ENCODE measurements at places on chromosomes 7 and 10. TPM values are rescaled to one million over a fixed set of nuclear protein-coding genes. Genes with fewer than 3 reads are reported as not detected.

LFNG gene
- 95.8 TPM for total RNA-seq

GJD4 gene
- not detected for total RNA-seq

RGR gene
- not detected for total RNA-seq

ADD3 gene
- 85.8 TPM for total RNA-seq

ACTR3C gene
- total RNA-seq = 10.1 TPM

GBX1 gene
- not detected for total RNA-seq

ASIC3 gene
- total RNA-seq = 1.2 TPM

PALD1 gene
- 2.4 TPM for total RNA-seq

NANOS1 gene
- 0.15 TPM for total RNA-seq

DNA sequence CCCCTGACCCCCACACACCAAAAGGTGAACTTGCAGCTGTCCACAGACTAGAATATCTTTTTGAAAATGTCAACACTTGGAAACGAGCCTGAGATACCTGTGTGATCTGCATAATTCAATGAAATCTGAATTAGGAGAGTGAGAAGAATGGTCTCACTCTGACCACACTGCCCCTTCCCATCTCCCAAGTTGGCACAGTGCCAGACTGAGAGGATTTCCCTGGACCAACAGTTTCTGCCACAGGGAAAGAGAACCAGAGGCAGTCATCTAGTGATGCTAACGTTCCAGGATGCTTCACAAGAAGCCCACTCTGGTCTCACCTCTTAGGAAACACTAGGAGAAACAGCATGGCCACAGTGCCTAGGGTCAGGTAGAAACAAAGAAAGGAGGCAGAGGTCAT is 479.0 kb downstream of the SDK1 start:
- peaks cover 3% of the 10 kb centered on the region for H3K36me3 ChIP-seq
- no peak overlapping the region for H3K4me3 ChIP-seq
- peaks cover 22% of the 10 kb centered on the region for H3K27me3 ChIP-seq
- no peaks in the 10 kb centered on the region for H3K4me1 ChIP-seq
- no peak for DNase-seq
- no peak overlapping the region for H3K27ac ChIP-seq

GRCh38 chr7:95929710-95930280 is 157.4 kb downstream of the DYNC1I1 start:
- no peak overlapping the region for H3K27ac ChIP-seq
- H3K4me1 ChIP-seq = no peaks in the 10 kb centered on the region
- no peak overlapping the region for H3K4me3 ChIP-seq

DNA sequence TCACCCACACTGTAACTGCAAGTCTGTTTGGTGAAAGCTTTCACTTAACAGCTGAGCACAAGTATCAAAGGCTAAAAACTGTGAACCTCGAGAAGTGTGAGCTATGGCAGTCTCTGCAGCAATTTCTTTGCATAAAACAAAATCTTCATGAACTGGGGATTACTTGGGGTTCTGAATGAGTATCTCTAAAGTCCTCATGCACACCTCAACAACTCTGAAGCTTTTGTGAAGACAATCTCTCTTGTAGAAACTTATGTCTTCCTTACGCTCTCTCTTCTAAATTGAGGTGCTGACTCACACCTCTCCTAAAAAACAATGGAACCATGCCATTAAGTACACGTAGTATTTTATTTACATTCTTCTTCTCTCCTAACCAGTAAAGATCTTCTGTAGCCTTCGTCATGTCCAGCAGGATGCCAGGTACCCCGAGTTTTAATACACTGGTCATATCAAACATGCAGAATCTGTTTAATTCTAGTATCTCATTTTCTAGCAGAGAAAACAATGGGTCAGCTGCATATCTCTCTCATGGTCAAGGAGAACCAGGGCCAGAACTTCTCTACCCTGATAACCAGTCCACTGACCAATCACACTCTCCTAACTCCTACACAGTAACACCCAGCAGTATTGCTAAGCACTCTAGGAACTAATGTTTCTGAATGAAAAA is 76.9 kb downstream of the UBE2H start:
- H3K27ac ChIP-seq = no peak overlapping the region
- H3K27me3 ChIP-seq = no peaks in the 10 kb centered on the region
- peaks cover 63% of the 10 kb centered on the region for H3K36me3 ChIP-seq
- H3K4me3 ChIP-seq = no peak overlapping the region

GRCh38 chr7:7922684-7923385 is 45.8 kb upstream of the GLCCI1 start:
- no peaks in the 10 kb centered on the region for H3K36me3 ChIP-seq
- DNase-seq = no peak
- no peaks in the 10 kb centered on the region for H3K27me3 ChIP-seq
- H3K4me1 ChIP-seq = peaks cover 59% of the 10 kb centered on the region

DNA sequence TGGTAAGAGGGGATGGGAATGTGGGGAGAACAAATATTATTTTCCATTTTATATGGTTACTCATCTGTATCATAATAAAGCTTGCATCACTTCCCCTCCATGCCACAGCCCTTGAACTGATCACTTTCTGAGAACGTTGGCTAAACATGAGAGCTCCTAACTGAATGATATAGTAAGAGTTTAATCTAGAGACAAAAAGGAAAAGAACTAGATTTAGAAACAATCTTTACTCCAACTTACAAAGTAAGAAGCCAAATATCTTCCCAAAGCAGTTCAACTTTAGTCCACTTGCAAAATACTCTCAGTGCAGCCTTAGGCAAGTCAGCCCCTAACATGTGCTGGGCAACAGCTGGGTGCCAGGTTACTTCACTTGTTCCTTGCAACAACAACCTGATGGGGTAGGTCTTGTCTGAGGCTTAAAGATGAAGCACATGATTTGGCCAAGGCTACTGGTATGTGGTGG is 20.3 kb downstream of the SMURF1 start:
- H3K36me3 ChIP-seq = peaks cover 7% of the 10 kb centered on the region
- peaks cover 55% of the 10 kb centered on the region for H3K4me1 ChIP-seq
- H3K27me3 ChIP-seq = no peaks in the 10 kb centered on the region
- DNase-seq = no peak
- H3K4me3 ChIP-seq = no peak overlapping the region

- H3K36me3 ChIP-seq = peaks cover 3% of the 10 kb centered on the region
- no peak for DNase-seq
- H3K4me3 ChIP-seq = peak overlapping the region; percentile 17
These were observed 351.1 kb upstream of the KLF6 start for GRCh38 chr10:4136121-4136520.

DNA sequence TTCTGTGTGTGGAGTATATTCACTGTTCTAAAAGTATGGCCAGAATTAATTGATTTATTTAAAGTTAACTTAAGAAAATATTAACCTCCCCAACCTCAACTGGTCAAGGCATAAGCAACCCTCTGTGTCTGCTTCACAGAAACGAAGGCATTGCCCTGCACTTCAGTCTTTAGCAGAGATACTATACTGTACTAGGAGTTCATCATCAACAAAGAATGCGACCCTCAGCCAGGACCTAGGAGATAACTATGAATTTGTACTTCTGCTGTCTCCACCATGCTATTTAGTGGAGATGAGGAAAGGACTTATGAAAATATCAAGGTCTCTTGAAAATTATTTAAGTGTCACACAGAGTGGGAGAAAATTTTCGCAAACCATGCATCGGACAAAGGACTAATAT is 35.7 kb upstream of the SEMA3D start:
- H3K36me3 ChIP-seq = no peaks in the 10 kb centered on the region
- no peaks in the 10 kb centered on the region for H3K4me1 ChIP-seq

DNA sequence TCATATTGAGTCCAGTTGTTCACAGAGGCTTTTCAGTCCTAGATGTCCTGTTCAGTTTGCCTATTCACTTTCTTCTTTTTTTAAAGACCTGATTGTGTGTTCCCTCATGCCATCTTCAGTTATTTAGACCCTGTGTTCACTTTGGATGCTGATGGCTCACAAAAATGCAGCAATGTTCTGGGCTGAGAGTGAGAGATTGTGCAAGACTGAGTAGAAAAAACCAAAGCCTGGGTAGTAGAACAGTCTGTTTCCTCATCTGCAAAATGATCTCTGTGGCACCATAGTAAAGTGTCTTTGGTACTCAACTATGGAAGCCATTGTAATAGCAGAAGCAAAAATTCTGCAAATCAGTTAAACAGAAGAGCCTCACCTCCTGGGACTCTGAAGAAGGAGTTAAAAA is 43.2 kb downstream of the AKR1B1 start:
- DNase-seq = no peak
- no peaks in the 10 kb centered on the region for H3K36me3 ChIP-seq
- H3K27me3 ChIP-seq = peaks cover 6% of the 10 kb centered on the region

GRCh38 chr7:2100278-2101208 is 132.2 kb downstream of the MAD1L1 start:
- peaks cover 69% of the 10 kb centered on the region for H3K4me1 ChIP-seq
- no peaks in the 10 kb centered on the region for H3K36me3 ChIP-seq
- no peaks in the 10 kb centered on the region for H3K27me3 ChIP-seq
- peak overlapping the region; percentile 94 for H3K27ac ChIP-seq

DNA sequence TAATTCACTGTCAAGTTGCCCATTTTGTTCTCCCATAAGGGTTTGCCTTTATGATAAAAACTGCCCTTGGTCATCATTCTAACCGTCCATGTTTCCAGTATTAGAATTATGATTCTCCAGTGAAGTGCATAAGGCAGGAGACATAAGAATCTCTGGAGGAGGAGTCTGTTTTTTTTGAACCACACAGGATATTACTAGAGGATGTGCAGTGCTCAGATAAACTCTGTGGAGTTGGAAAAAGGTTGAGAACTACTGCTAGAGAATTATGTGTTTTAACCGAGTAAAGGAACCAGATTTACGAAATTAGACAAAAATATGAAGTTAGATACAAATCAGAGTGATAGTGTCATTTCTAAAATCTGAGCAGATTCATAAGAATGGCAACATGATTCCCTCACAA is 40.5 kb downstream of the MDFIC start:
- H3K27me3 ChIP-seq = no peaks in the 10 kb centered on the region
- no peak overlapping the region for H3K4me3 ChIP-seq
- DNase-seq = no peak
- H3K4me1 ChIP-seq = peaks cover 61% of the 10 kb centered on the region
- peaks cover 57% of the 10 kb centered on the region for H3K36me3 ChIP-seq

- peaks cover 6% of the 10 kb centered on the region for H3K27me3 ChIP-seq
- no peak for DNase-seq
- H3K27ac ChIP-seq = no peak overlapping the region
- no peaks in the 10 kb centered on the region for H3K4me1 ChIP-seq
- H3K4me3 ChIP-seq = no peak overlapping the region
These were observed 20.9 kb upstream of the GOLGA7B start for GRCh38 chr10:97828721-97829120.

DNA sequence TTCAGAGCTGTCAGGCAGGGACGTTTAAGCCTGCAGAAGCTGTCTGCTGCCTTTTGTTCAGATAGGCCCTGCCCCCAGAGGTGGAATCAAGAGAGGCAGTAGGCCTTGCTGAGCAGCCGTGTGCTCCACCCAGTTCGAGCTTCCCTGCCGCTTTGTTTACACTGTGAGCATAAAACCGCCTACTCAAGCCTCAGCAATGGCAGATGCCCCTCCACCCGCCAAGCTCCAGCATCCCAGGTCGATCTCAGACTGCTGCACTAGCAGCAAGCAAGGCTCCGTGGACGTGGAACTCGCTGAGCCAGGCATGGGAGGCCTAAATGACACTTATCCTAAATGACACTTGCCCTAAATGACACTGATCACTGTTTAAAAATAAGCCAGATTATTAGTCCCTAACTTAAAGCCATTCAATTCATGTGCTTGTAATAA is 6.8 kb upstream of the ASB15 start:
- H3K4me3 ChIP-seq = no peak overlapping the region
- H3K27me3 ChIP-seq = peaks cover 27% of the 10 kb centered on the region
- no peaks in the 10 kb centered on the region for H3K36me3 ChIP-seq
- no peak for DNase-seq
- H3K27ac ChIP-seq = no peak overlapping the region

GRCh38 chr7:17236171-17236570 is 62.3 kb upstream of the AHR start:
- no peak overlapping the region for H3K4me3 ChIP-seq
- H3K27ac ChIP-seq = peak overlapping the region; percentile 73
- no peaks in the 10 kb centered on the region for H3K27me3 ChIP-seq
- no peaks in the 10 kb centered on the region for H3K36me3 ChIP-seq
- DNase-seq = no peak

DNA sequence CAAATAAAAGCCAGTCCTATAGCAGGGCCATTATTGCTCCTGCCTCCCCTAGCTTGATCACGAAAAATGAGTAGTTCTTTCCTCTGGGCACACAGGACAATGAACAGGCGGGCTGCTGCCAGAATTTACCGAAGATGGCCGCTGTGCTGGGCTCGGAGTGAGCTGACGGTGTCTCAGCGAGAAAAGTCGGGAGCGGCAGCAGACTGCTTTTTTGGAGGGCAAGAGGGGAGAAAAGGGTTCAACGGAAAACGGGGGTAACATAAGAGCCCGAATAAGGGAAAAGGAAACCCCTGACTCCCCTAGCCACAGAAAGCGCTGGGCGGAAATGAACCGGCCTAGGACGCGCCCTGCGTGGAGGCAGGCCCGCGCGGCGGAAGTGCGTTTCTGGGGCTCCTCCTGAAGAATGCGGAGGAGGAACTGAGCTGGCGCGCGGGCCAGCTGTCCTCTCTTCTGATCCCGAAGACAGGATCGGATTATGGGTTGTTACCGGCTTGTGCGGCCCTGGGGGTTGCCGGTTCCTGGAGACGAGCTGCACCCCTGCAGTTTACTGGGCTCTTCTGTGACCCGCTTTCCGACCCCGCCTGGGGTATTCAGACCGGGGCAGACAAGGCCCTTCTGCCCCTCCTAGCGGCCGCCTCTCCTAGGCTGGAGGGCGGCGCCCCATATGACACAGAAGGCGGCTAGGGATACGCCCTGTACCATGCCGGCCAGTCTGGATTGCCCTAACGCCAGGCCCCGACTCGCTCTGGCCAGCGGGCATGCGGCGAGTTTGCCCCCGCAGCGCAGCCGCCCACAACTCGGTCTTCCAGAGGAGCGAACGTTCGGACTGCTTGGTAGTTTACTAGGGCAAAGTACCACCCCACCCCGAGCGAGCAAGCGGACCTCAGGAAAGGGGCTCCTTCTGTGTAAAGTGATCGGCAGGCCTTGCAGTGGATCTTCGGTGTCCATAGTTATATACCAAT is 30.1 kb upstream of the KMT2E start:
- peak overlapping the region; percentile 99 for H3K27ac ChIP-seq
- H3K36me3 ChIP-seq = peaks cover 36% of the 10 kb centered on the region
- peak; percentile 80 for DNase-seq
- peak overlapping the region; percentile 98 for H3K4me3 ChIP-seq
- no peaks in the 10 kb centered on the region for H3K27me3 ChIP-seq

- no peaks in the 10 kb centered on the region for H3K4me1 ChIP-seq
- H3K27me3 ChIP-seq = no peaks in the 10 kb centered on the region
- H3K36me3 ChIP-seq = no peaks in the 10 kb centered on the region
- DNase-seq = no peak
- no peak overlapping the region for H3K4me3 ChIP-seq
- H3K27ac ChIP-seq = no peak overlapping the region
These were observed 152.2 kb downstream of the ARL4A start for GRCh38 chr7:12839508-12840153.

DNA sequence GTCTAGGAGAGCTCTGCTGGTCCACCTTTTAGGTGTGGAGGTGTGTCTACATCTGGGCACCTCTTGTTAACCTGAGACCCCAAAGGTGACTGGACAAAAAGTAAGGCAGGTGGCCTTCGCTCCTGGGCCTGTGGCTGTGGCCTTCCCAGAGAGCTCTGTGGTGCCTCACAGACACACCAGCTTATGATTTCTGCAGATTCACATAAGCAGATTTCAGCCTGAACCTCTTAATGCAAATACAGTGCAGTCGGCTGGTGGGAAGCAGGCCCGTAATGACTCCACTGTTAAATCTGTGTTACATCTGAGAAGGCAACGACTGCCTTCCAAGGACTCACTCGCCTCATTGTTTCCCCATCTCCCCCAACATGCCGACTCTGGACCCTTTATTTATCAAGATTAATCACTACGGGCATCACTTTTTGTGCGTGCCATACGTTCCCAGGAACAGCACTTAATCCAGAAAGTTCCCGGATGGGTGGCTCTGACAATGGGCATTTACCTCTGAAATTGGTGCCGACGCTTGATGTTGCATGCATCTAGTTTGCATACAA is 119.8 kb downstream of the EBF3 start:
- no peaks in the 10 kb centered on the region for H3K27me3 ChIP-seq
- no peaks in the 10 kb centered on the region for H3K36me3 ChIP-seq
- no peaks in the 10 kb centered on the region for H3K4me1 ChIP-seq
- DNase-seq = no peak
- no peak overlapping the region for H3K4me3 ChIP-seq

All from activated B cell treated with CpG ODN at 0.5 μM for 24 hours (primary cell).